Fibroblast of skin of left quadriceps (primary cell): ENCODE measurements at places on chromosomes 2 and 18.

- DNase-seq, result no peak
These were observed 50.6 kb downstream of the THNSL2 start for GRCh38 chr2:88220718-88221117.

DNA sequence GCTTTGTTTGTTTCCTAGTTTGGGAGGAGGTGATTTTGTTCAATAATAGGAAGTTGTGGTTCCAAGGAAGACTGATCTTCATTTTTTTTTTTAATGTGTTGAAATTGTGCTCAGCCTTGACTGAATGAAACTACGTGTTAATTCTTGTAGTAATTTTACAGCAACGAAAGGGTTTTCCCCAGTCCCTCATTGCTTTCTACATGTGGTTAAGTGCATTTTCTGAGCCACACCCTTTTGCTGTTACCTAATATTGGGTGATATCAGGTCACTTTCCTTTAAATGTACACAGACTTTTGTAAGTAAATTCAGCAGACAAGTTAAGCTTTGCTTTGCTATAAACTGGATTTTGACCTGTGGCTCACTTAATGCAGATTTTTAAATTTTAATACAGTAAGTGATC lies 73.6 kb downstream of the OTX1 start:
- DNase-seq, result no peak

DNA sequence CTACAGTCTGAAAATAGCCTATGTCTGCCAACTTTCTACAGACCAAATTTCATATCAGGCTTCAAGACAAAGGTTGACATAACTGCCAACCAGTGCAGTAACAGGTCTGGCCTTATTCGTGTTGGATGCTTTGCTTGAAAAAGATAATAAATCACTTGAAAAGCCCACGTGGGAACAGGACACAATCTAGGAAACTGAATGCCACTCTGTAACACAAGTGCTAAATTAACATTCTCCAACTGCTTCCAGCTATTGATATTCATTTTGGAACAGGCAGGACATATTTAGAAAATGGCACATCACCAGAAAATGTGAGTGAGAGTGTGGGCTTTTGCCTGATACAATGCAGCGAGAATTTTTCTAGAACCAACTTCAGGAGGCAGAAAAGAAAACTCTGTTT lies 165.9 kb upstream of the CCDC150 start:
- DNase-seq, result no peak

DNA sequence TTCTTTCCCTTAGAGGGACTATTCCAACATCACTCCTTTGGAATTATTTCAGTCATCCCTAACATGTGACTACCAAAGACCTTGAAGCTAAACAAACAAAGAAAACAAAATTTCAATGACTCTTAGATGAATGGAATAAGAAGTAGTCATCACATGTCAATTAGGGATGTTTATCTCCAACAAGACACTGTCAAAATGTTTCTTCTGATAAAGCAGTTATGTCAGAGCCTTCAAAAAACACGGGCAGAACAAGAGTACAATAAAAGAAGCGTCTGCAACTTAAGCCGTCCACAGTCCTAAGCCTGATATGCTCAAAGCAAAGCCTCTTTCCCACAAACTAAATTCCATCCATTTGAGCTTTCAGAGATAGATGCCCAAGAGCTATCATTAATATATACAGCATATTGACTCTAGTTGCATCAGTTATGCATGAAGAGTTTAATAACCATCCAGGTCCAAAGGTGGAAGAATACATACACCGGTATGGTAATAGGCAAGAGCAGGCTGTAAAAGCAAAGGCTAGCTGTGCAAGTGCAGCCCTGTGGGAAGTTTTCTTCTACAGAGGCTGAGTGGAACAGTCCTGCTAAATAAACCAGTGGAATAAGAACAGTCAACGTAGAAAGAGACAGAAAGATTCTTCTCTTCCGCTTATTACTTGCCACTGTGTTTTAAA lies 98.1 kb downstream of the ICA1L start:
- no peak for DNase-seq

DNA sequence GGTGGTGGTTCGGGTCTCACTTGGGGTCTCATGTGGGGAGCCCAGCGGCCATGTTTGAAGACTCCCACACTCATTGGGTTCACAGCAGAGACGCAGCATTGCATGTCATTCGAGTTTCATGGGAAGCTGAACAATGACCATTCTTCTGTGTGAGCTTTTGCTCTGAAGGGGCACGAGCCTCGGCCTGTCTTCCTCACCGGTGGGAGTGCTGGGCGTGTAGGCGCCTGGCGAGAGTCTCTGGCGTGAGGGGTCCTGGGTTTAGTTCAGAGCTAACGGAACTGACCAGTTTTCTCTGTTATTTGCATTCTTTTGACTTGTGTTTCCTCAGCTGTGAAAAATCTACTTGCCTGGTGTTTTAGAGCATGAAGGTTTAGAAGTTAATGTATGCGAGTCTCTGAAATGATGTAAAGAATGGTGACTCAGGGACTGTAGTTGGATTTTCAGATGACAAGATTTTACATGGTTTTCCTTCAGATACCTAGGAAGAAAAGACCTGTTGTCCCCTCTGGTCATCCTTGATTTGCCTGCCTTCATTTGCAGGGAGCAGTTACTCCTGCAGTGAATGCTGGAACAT lies 98.1 kb downstream of the ARMC9 start:
- DNase-seq, result no peak

GRCh38 chr18:8938817-8939216 lies 163.7 kb upstream of the NDUFV2 start:
- DNase-seq, result peak; percentile 15

- DNase-seq, result no peak
These were observed 89.2 kb upstream of the GLS start for GRCh38 chr2:190791347-190791975.

DNA sequence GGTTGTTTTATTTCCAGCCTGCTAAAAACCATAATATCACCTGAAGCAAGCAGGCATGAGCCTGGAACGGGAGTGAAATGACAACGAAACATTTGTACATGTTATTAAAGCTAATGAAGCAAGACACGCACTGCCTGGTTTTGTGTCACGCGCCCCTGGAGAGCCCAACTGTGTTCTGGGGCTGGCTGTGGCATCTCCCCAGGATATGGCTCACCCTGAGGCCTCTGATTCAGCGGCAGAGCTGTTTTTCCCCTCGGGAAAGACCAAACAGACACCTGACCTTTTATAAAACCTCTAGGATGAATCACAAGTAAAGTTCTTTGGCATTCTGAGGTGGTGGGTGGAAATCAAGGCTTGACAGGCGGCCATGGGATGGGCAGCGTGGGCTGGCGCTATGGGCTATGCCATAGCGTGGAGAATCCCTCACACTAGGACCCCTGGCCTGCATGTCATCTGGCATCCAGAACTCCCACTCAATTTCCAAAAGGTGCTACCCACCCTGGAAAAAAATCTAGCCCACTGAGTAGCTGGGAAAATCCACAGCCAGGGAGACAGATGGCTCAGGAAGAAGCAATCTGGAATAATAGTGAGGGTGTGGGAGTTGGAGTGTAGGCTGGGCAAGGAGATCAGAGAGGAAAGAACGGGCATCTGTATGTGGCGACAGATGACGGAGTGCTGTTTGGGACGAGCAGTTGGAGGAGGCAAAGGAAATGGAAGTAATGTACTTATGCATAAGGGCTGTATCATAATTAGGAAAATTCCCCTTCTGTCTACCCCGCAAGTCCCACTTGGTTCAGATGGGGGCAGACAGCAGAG lies 262.0 kb downstream of the AFF3 start:
- DNase-seq, result no peak

DNA sequence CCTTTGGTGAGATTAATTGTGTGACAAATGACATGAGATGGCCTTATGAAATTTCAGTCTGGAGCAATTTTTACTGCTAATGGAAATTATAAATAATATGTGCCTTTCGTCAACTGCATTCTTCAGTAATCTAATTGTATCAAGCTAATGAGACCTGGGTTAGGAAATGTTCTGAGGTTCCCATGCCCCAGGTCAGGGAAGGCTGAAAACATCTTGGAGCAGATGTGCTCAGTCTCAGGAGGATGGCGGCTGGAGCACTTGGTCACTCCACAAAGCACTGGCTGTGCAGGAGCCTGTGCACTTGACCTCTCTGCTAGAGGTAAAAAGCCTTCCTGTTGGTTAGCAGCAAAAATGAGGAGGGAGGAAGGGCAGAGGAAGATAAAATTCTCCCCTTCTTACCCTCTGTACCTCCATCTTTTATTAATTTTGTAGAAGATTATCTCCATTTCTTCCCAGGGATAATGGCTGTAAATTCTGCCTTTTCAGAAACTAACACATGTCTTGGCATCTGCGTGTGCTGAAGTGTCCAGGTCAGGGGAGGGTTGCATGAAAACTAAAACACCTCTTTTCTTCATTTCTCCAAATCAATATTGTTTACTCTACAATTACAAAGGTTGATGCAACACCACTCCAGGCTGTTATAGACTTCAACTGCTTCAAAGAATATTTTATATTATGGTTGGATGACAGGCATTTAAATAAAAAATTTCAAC lies 1606.4 kb upstream of the ACVR2A start:
- DNase-seq, result no peak

DNA sequence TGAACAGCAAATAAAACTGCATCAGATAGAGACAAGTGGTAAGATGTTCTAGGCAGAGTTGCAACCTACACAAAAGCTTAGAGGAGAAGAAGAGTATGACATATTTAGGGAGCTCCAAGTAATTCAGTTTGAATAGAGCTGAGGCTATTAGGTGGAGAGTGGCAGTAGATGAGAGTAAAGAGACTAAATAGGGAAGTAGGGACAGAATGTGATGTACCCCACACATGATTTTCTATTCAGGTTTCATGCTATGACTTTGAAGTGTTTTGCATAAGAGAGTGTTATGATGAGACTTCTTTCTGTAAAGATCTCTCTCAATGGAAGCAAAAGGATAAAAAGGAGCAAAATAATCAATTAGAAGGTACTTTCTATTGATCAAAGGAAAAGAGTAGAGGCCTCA lies 206.8 kb upstream of the ERBB4 start:
- DNase-seq, result no peak

DNA sequence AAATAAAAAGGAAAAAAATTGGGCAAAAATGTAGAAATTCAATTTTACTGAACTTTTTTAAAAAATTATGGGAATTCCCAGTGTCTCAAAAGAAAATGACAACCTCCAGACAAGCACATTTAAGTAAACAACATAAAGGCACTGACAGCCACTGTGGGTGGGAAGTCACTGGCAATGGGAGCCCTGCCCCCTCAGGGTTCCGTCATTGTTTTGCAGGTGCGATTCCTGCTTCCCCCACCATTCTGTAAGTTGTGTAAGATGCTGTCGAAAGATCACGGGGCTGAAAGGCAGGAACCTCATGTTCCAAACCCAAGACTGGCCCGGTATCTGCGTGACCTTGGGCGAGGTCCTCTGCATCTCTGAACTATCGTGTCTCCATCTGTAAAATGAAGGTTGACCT lies 15.8 kb upstream of the ASPRV1 start:
- DNase-seq, result no peak

GRCh38 chr2:239247401-239248245 lies 153.2 kb downstream of the HDAC4 start:
- no peak for DNase-seq

- no peak for DNase-seq
These were observed 24.5 kb upstream of the CD28 start for GRCh38 chr2:203681978-203682377.

- DNase-seq, result no peak
These were observed 115.6 kb downstream of the MBP start for GRCh38 chr18:77016936-77017335.

DNA sequence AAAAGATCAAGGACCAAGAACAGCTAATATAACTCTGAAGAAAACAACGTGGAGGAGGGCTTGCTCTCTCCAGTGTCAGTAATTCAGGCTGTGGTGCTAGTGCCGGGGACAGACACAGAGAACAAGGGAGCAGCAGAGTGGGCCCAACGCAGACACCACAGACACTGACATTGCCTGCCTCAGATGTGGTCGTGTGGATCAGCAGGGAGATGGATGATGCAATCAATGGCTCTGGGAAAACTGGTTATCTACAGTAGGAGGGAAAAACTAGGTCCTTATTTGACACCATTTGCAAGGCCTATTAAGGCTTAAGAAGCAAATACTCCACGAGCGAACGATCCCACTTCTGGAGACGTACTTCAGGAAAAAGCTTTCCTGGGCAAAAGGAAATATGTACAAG lies 36.1 kb downstream of the HDLBP start:
- no peak for DNase-seq

GRCh38 chr2:230960026-230960425 lies 35.0 kb upstream of the GPR55 start:
- DNase-seq, result no peak

DNA sequence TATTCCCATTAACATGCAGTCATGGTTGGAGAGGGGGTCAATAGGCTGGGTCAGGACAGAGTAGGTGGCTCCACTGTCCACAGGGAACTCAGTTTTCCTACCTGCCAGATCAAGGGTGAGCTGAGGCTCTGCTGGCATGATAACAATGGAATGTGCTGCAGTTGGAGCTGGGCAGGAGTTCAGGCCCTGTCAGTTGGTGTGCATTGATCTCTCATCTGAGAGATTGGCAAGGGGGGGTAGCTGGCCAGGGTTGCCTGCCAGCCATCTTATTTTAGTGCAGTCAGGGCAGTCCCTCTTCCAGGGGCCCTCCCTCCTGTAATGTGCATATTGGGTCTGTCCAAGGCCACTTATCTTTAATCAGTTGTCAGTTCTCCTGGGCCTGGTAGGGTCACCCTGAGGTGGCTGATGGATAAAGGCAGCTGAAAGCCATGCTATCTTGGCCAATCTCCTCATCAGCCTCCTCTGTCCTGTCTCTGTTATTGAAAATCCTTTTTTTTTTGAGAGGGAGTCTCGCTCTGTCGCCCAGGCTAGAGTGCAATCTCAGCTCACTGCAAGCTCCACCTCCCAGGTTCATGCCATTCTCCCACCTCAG lies 38.1 kb upstream of the CCBE1 start:
- DNase-seq, result no peak

- no peak for DNase-seq
These were observed 206.6 kb upstream of the SETBP1 start for GRCh38 chr18:44474067-44474411.

- DNase-seq, result peak; percentile 39
These were observed 495.0 kb downstream of the TMX3 start for GRCh38 chr18:68219872-68220271.

GRCh38 chr2:233060501-233060979 lies 398 bp downstream of the INPP5D start:
- DNase-seq, result no peak

- no peak for DNase-seq
These were observed 102.3 kb upstream of the TTN start for GRCh38 chr2:178909507-178909906.

- no peak for DNase-seq
These were observed 124.8 kb upstream of the BCL2L11 start for GRCh38 chr2:110995911-110996310.

DNA sequence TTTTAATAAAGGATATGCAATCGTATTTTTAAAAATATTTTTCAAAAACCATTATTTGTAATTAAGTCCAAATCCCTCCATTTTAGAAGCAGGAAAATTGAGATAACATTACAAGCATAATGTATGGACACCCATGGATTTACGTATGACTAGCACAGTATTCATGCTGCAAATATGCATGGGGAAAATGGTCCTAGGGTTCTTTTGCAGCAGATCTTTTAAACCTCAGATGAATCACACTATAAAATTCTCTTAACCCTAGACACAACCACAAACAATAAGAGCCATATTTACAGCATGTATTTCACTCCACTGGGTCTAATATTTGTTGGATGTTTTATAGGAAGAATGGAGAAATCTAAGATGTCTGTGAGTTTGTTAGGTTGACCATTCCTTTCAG lies 453.4 kb downstream of the TGIF1 start:
- DNase-seq, result peak; percentile 94
